Lower lobe of right lung (tissue), 2 donors: ENCODE measurements at places on chromosomes 12 and 14.

DNA sequence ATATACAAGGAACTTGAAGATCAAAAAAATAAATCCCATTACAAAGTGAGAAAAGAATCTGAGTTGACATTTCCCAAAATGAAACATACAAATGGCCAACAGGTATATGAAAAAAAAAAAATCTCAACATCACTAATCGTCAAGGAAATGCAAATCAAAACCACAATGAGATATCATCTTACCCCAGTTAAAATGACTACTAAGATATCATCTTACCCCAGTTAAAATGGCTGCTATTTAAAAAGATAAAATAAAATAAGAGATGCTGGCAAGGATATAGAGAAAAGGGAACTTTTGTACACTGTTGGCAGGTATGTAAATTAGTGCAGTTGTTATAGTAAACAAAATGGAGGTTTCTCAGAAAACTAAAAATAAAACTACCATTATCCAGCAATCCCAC is 44.4 kb downstream of the PLEKHG7 start:
- no peak for DNase-seq

GRCh38 chr12:9708853-9709252 is 24.0 kb downstream of the CLECL1 start:
- DNase-seq, result no peak

GRCh38 chr12:64173456-64173855 is 48.6 kb downstream of the KICS2 start:
- no peak for DNase-seq

DNA sequence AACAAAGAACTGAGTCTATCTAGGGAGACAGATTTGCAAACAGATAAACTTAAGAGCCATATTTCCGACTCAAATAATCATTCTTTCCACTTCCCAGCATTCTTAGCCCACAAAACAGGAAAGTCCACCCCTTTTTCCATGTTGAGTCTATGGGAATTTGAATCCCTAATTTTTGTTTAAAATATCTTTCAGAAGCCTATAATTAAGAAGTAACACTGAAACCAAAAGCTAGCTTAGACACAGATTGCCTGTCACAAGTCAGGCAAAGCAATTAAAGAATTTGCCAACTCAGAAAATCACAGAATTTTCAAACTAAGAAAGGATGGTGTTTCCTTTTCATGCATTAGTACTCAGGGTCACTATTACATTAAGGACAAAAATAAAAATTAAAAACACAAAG is 17.0 kb downstream of the ATP2B1 start:
- DNase-seq, result no peak

DNA sequence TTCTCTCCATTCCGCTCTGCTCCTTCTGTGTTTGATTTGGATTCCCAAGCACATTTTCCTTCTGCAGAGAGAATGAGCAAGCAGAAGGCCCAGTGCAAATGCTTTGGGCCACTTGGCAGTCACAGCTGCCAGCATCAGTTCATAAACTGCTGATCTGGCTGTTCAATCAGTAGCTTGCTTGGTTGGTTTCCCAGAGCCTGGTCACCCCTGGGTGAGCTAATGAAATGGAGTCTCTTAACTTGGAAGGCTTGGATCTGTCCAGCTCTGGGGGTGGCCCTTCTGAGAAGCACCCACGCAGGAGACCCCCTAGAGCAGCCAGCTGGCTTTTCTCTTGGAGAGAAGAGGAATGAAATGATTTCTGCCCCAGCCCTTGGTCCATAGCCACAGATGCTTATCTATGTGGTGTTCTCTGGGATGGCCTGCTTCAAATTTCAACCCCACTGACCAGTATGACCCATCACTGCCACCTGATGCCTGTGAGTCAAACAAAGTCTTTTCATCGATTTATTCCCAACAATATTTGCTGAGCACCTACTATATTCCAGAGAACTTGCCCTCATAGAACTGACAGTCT is 30.3 kb downstream of the FAIM2 start:
- DNase-seq, result no peak

DNA sequence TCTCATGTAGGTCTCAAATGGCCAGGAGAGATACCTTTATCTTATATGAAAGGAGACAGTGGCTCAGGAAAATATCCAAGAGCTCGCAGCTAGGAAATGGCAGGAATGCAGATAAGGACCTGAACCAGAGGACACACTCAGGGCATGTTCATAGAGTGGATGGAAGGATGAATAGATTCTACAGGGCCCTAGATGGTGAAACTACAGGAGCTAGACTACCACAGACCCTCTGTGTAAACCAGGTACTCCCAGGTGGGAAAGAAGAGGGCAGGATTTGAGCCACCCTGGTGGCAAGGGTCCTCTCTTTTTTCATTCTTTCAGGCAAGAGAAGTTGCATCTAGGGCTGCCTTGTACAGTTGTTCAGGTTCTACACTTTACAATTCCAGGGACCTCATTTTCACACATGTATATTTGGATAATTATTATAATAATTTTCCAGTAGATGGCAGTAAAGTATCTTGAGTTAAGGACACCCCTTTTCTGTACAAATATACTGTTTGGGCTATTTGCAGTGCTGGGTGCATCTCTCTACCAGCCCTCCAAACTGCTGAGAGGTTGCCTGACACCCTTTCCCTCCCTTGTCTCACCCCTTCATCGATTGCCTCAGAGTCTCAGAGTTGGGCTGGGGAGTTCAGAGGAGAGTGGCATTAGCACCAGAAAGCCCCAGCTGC is 10.5 kb upstream of the ZDHHC22 start:
- DNase-seq, result no peak

GRCh38 chr12:82745807-82746206 is 59.1 kb downstream of the TMTC2 start:
- DNase-seq, result no peak

DNA sequence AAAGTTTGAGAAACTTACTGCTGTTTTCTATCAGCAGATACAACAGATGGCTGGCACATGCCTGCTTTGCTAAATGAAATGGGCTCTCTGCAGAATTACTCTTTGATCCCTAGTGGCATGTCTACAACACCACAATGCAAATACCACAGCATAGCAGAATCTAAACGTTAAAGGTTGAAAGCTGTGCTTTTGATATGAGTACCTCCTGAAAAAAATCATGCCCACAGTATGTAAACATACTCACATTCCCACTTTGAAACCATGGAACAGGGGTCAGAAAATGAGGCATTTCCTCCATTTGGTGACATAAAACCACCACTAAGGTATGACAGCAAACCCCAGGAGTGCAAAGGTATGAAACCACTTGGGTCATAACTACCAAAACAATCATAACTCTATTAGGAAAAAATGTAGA is 7.5 kb downstream of the WIF1 start:
- no peak for DNase-seq

- DNase-seq, result no peak
These were observed 671.3 kb upstream of the TBX3 start for GRCh38 chr12:115355301-115355700.

DNA sequence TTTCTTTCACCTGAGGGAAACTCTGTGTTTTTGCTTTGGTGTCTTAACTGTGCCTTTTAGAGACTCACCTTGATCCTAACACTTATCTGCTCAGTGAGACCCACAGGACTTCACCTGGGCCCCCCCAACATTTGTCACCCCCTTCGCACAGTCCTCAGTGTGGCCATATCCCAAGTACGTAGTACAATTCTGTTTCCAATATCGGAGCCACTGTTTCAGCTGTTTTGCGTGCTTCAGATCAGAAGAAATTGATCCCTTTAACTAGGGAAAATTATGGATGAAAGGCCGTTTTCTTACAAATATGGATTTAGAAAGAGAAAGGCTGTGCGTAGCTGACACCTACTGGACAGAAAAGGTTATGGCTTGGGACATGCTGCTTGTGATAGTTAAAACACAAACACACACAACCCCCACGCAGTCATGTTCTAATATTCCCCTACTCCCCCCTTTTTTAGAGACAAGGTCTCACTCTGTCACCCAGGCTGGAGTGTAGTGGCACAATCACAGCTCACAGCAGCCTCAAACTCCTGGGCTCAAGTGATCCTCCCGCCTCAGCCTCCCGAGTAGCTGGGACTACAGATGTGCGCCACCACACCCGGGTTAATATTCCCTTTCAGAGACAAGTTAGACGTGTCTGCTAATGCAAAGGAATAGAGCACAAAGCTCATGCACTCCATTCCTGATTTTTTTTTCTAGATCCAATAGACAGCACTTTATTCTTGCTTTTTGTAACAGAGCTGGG is 3.6 kb upstream of the SLC7A8 start:
- no peak for DNase-seq

- no peak for DNase-seq
These were observed 85.1 kb downstream of the TMEM30B start for GRCh38 chr14:61196034-61196433.

- DNase-seq, result no peak
These were observed 115.6 kb downstream of the PLEKHA5 start for GRCh38 chr12:19245106-19245505.

- DNase-seq, result no peak
These were observed 44.1 kb downstream of the PLXNC1 start for GRCh38 chr12:94192506-94192905.

GRCh38 chr14:105496831-105497591 is 6.0 kb downstream of the TEDC1 start:
- peak; percentile 44 for DNase-seq

DNA sequence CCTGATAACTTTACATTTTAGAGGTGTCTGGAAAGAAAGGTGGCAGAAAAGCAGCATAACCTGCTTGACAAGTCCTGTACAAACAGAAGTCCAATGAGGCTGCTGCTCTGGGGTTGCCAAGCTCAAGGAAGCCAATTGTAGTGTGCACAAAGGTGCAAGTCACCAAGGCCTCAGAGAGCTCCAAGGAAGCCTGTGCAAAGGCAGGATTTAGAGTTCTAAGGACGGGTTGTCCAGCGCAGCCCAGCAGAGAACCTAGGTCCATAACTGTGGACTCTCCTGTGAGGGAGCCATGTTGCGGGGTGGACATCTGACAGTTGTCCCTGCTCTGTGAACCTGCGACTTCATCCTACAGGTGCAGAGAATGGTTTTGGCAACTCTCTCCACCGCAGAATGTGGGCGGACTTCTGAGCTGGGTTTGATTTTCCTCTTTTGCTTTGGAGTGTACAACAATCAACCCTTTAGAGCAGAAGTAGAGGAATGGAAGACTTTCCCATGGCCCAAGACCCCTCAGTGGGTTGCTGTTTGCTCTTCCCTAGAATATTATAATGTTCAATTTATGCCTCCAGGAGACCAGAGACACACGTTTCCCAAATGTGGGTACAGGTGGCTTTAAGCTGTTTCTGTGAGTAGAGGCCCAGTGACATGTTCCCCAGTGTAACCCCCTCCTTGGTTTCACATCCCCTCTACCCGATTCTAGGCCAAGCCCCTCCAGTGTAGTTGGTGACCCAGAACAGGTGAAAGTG is 81.0 kb downstream of the ETV6 start:
- peak; percentile 54 for DNase-seq

DNA sequence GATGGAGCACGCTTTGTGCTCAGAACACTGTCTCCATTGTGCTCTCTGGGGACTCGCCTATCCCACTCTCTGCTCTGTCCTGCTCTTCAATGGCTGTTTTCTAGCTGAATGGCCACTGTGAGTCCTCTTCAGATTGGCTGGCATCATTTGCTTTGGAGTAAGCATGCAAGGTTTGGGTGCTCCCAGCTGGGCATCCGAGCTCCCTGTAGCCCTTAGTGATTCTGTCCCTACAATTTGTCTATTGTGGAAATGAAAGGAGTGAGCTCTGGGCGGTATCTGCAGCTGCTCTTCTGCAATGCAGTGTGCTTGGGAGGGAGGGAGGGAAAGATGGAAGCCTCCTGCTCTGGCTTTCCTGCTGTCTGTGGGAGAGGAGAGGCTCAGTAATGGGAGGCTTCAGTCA is 84.8 kb downstream of the SMOC1 start:
- no peak for DNase-seq

- DNase-seq, result no peak
These were observed 42.6 kb upstream of the C12orf42 start for GRCh38 chr12:103538397-103538796.

DNA sequence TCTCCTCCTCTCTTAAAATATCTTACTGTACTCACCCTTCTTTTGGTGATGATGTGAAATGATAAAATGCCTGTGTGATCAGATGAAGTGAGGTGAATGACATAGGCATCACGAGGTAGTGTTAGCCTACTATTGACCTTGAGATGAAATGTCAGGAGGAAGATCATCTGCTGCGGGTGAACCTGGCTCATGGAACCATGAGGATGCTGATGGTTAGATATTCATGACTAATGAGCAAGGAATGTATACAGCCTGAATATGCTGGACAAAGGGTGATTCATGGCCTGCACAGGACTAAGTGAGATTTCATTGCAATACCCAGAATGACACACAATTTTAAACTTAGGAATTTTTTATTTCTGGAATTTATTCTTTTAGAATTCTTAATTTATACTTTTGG is 89.6 kb downstream of the DAAM1 start:
- no peak for DNase-seq

- DNase-seq, result no peak
These were observed 88.1 kb downstream of the RFLNA start for GRCh38 chr12:124383028-124383427.

- no peak for DNase-seq
These were observed 968.6 kb upstream of the USP15 start for GRCh38 chr12:61291647-61292046.

DNA sequence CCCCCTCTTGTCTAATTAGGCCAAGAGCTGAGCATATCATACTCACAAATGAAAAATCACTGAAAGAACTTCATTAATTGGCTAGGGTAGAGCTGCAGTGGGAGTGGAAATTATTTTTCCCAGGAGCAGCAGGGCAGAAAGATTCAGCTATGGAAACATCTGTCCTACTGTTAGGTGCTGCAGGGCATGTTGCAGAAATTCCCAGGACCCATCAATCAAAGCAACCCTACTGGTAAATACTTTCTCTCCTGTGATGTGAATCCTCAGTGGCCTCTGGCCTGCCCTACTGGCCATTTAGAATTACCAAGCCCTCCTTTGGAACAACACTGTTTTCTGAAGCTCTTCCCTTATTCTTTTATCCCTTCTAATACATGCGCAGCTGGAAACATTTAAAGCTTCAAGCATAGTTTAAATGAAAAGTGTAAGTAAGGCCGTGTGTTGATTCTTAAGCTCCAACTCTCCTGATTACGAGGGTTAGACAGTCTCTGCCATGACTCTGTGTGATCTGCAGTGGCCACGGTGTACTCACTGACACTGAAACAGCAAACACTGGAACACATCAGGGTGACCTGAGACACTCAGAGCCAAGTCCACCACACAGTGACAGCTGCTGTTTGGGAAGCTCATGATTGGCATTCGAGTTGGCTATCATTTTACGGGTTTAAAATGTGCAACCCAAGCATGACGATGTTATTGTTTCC is 62.6 kb upstream of the TMCC3 start:
- no peak for DNase-seq

- no peak for DNase-seq
These were observed 6.8 kb upstream of the CHPT1 start for GRCh38 chr12:101690544-101691098.

DNA sequence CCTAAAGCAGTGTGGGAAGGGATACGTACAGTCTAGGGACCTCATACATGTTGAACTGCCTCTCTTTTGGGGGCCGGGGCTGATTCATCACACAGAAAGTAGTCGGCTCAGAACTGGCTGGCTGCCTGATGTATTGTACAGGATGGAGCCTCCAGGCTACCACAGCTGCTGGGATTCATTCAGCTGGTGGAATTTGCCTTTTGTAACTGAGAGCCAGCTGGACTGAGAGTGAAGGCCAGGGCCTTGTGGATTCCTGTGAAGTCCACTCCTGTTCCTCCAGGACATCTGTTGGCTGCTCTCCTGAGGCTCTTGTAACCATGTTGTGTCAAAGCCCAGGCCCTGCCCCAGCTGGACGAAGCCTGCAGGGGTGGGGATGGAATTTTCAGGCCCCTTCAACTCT is 116.3 kb upstream of the PRICKLE1 start:
- DNase-seq, result peak; percentile 46
